ENCODE measurements at places on chromosomes 4 and X. TPM values are rescaled to one million over a fixed set of nuclear protein-coding genes. Genes with fewer than 3 reads are reported as not detected.

GRCh38 chr4:40283413-40283812 lies 51.7 kb upstream of the CHRNA9 start:
- no peak for DNase-seq

DNA sequence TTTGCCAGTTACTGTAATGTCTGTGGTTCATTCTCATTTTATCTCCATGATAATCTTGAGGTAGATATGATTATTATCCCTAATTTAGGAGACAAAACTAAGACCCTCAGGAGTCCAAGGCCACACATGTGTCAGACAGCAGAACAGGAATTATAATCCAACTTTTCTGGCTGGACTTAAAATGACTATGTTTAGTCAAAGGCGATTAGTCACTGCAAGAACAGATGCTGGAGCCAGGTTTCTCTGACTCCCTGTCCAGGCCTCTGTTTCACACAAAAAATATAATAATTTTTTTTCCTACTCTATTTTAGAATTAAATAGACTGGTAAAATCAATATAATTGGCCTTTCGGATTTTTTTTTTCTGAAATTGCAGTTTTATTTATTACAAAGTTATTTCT lies 56.7 kb upstream of the TMEM131L start:
- no peak for DNase-seq

GRCh38 chrX:150362599-150363481 lies at the start of gene MAMLD1:
MAMLD1 (plus strand) TSS chrX:150363317; CDS start chrX:150445517, 82,200 bp downstream.
- DNase-seq, result no peak

DNA sequence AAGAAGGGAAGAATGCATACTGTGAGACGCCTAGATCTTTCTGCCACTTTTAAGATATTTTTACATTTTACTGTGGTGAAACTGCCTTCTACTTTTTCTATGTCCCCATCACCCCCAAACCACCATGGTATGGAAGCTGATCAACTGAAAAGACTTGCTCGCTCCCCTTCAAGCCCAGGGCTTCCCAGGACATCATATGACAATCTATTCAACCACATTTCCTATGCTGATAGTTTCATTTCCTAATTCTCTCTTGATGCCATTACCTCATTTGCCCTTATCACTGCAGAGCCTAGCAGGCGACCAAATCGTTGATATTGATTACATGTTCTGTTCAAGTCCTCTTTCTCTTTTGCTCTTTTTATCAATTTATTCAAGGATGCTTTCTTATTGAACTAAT lies 40.1 kb upstream of the KLHL34 start:
- DNase-seq, result no peak

Gene AMOT
- 70.9 TPM for polyA plus RNA-seq

Gene CSAG1
- not detected for polyA plus RNA-seq

Gene KIAA1210
- polyA plus RNA-seq, result 2.2 TPM
